ENCODE measurements at places on chromosomes 1 and 21.
A peak's percentile ranks its signal among the peaks of the same experiment; 100 is the strongest.

DNA sequence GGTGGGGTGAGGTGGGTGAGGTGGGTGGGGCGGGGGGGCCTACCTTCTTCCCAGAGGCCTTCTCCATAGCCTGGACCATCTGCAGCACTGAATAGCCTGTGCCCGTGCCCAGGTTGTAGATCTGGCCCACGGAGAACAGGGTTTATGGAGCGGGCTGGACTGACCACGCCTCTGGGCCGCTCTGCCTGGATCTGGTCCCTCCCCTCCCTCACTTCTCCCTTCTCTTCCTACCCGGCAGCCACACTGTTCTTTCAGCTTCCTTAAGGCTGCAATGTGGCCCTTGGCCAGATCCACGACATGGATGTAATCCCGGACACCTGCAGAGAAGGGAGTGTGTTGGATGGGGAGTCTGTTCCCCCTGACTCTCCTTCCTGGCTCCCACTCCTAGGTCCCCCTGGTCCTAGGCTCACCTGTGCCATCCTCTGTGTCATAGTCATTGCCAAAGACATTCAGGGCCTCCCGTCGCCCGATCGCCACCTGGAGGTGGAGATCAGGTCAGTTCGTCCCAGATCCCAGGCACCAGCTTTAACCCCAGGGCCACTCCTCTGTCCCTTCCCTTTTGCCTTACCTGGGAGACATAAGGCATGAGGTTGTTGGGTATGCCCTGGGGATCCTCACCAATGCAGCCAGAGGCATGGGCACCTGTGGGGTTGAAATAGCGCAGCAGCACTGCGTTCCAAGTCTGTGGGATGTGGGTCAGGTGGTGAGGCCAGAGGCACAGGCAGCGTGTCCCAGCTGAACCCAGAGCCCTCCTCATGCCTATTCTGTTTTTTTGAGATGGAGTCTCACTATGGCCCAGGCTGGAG, 3.9 kb downstream of the GALE start:
- no peak for DNase-seq

DNA sequence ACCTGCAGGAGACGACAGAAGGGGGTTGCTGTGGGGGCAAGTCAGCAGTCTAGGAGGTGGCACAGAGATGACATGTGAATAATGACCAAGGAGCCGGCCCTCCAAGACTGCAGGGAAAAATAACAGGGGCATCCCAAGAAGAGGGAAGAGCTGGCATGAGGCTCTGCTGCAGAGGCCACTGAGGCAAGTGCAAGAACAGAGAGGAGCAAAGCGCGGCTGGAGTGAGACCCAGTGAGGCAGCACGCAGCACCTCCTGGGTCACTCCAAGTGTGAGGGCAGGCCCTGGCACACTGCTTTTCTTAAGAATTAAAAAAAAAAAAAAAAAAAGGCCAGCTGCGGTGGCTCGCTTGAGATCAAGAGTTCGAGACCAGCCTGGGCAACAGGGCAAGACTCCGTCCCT, 80.1 kb downstream of the SLC66A1 start:
- DNase-seq: no peak

DNA sequence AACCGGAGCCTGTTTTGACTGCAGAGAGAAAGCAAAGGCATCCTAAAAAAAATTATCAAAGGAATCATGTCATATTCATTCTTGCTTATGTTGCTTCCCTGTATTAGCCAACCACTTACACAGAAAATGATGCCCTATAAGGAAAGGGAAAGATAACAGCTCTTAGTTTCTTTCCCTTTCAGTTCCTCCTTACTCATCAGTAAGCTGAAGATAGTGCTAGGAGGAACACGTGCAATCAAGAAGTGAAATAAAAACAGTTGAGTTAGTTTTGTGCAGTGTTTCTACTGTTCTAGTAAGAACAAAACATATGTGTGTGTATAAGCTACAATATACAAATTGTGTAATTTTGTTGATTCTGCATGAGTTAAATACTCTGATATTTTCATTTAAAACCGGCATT, 45.3 kb upstream of the MTF2 start:
- no peak for DNase-seq

- peak; percentile 6 for DNase-seq
These were observed 113.4 kb downstream of the SPSB1 start for GRCh38 chr1:9406111-9406510.

DNA sequence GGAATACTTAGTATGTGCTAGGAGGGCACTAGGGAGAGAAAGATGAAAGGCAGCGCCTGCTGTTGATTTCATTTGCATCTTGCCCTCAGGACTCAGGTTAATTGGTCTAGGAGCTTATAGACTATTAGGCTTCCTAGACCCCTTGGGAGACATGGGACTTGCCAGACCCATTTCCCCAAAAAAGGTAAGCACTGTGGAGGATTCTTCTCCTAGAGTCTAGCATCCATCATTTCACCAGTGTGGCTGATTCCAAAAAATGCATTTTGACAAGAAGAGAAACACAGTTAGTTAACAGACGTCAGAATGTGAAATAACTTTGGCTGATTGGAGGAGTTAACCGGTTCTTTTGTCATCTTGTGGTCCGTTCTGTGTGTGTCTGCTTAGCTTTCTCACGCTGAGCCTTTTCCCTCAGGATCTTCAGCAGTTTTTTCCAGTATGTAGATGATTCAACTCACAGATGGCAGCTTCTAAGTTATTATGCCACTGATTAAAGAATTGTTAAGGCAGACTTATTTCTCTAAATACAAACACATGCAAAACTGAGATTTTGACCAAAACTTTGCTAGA, 108.8 kb downstream of the KIF26B start:
- no peak for DNase-seq

DNA sequence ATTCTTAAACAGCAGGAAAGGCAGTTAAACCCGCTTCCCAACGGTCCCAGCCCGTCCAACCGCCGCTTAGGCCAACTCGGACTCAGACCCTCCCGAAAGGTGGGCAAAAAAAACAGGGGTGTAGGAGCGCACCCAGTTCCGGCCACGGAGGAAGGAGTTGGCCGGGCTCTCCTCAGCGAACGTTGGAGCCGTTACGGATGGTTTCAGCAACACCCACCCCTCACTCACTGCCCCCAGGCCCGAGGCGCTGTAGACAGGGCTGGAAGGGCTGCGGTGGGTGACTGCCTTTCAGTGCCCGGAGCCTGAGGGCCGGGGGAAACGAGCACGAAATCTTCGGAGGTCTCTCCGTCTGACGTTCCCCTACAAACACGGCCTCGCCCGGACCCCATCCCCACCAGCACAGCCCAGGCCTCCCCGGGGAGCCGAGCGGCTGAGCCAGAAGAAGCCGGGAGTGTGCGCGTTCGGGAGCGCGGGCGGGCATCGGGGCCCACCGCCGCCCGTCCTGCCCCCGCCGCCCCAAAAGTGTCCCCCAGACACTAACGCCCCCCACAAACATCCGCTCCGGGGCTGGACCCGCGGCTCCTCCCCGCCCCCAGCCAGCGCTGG, 1.3 kb downstream of the KDM5B start:
- no peak for DNase-seq

GRCh38 chr1:231214918-231215680, 25.9 kb upstream of the GNPAT start:
- no peak for DNase-seq

GRCh38 chr1:183777328-183777727, 27.6 kb upstream of the RGL1 start:
- DNase-seq: no peak
